ENCODE measurements at places on chromosomes 4 and X.

DNA sequence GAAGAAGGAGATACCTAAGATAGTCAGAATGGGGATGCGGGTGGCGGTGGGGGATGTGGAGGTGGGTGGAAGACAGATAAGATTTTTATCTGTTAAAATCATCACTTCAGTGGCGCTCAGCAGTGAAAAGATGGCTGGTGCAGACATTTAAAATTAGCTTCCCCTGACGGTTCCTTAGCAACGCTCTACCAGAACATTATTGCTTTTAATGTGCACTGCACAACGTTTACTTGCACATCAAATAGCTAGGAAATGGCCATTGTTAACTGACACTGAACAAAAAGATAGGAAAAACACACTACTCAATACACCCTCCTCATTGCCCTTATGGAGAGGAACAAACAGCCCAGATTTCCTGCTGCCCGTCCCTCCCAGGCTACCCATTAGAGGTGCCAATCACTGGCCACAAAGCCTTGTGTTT, 61.0 kb upstream of the FTHL17 start:
- H3K36me3 ChIP-seq = peaks cover 5% of the 10 kb centered on the region
- no peak overlapping the region for H3K4me3 ChIP-seq
- DNase-seq = no peak
- H3K4me1 ChIP-seq = peaks cover 12% of the 10 kb centered on the region
- no peaks in the 10 kb centered on the region for H3K27me3 ChIP-seq

DNA sequence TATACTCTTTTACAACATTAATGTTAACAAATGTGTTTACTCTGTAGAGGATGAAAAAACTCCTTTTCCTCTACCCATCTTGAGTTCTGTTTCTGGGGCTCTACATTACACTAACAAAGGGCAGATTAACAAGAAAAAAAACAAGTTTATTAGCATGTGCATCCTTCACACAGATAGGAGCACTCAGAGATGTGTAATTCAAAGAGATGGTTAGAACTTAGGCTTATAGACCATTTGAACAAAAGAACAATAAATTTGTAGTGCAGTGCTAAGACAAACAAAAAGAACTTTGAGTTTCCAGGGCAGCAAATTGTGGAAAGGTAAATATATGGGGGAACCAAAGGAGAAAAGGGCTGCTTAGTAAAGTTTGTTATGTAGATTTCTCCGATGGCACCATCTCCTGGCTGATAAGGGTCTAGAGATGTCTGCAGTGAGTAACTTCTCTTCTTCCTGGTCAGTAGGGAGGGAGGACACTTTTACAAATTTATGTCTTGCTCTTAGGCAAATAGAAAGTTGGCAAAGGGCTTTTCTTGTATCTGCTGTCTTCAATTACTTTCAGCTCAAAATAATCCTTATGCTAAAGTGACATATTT, 1249.9 kb upstream of the TENM3 start:
- no peak overlapping the region for H3K27ac ChIP-seq
- H3K27me3 ChIP-seq = no peaks in the 10 kb centered on the region
- no peak for DNase-seq
- H3K36me3 ChIP-seq = no peaks in the 10 kb centered on the region
- H3K4me3 ChIP-seq = no peak overlapping the region

- H3K27me3 ChIP-seq = no peaks in the 10 kb centered on the region
- no peak overlapping the region for H3K27ac ChIP-seq
- peaks cover 1% of the 10 kb centered on the region for H3K36me3 ChIP-seq
- no peak overlapping the region for H3K4me3 ChIP-seq
Measured at GRCh38 chr4:147864607-147865006, 132.7 kb downstream of the ARHGAP10 start.

DNA sequence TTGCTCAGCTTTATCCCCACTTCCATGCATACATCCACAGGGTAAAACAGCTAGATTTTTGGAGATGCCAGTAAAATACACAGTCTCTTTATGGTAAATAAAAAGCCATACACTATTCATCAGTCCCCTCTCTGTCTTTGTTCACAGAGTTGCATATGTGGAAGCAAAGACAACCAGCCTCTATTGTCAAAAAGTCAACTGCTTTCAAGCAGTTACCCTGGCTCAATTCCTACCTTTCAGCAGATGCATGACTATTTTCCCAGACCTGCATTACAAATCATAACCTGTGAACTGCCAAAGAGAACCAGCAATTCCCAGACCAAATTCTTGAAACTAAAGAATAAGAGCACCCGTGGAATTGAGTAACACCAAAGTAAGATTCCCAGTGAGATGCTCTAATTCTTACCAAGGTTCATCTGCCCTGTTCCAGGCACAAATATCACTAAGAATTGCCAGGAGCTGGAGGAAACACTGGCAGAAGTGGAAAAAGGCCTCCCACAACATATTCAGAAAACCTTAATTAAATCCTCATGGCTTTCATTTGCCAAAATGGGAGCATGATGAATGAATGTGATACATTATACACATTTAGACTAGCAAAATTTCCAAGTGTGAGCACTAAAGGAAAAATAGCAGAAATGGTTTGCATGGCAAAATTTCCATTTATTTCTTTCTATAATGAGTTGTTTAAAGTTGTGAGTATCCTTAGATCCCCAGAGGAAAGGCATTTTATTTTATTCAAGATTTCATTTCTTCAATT, 391.2 kb upstream of the ADGRL3 start:
- H3K4me1 ChIP-seq = no peaks in the 10 kb centered on the region
- H3K27me3 ChIP-seq = no peaks in the 10 kb centered on the region
- DNase-seq = no peak
- no peak overlapping the region for H3K4me3 ChIP-seq
- H3K27ac ChIP-seq = no peak overlapping the region
